ENCODE measurements at places on chromosomes 13 and 19. TPM values are rescaled to one million over a fixed set of nuclear protein-coding genes. Genes with fewer than 3 reads are reported as not detected.
A peak's percentile ranks its signal among the peaks of the same experiment; 100 is the strongest.

DNA sequence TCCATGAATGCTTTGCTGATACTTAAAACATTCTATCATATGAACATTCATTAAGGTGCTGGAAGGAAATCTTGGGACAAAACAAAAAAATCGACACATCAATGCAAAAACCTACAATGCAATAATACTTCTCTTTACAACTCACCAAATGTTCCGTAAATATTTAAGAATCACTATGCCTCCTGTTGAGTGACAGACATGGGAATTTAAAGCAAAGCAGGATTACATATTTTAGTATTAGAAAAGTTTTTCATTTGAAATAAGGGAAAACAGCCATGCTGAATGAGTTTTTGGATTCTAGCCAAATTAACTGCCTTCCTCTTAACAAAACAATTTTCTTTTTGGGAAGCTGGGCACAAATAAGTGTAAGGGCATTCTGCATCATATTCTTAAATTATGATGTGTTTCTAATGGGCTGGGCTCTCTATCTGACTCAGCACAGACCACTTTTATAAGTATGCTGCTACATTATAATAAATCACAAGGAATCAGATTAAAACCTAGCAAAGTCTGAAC lies 93.7 kb downstream of the RBM26 start:
- DNase-seq: no peak

- DNase-seq: no peak
Measured at GRCh38 chr19:10991076-10991475, 30.2 kb downstream of the SMARCA4 start.

DNA sequence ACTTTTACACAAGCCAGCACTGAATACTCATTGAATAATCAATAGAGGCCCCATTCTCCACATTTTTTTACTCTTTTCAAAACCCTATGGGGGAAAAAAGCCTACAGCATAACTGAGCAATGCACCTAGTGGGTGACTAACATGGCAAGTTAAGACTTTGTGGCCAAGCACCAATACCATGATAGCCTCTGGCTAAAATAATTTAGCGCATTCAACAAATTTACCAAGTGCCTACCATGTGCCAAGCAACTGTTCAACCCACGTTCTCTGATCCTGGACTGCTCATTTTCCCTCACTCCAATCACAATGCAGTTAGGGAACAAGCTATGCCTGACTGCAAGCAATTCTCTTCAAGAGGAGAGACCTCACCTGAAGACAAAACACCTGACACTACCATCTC lies 3.0 kb downstream of the ANKRD10 start:
- DNase-seq: no peak

DNA sequence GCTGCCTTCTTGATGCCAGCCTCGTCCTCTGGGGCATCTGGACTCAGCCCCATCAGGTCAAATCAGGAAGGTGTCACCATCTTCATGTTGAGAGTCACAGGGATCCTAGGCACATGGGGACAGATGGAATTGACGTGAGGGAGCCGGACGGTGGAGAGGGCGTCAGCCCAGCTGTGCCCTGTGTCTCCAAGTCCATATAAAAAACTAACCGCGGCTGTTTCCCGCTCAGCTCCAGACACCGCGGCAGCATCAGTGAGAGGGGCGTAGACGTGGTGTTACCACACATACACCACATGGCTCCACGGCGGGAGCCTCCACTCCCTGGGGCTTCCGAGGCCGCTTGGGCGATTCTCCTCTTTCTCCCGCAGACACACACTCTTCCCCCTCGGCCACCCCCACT lies 5.6 kb upstream of the PRR36 start:
- DNase-seq: no peak

GRCh38 chr13:37621811-37622361 lies 23.3 kb upstream of the POSTN start:
- DNase-seq: no peak

GRCh38 chr13:64845110-64845509 lies 2385.0 kb downstream of the PCDH9 start:
- no peak for DNase-seq

GRCh38 chr19:709196-709964 lies 645 bp downstream of the PALM start:
- no peak for DNase-seq

DNA sequence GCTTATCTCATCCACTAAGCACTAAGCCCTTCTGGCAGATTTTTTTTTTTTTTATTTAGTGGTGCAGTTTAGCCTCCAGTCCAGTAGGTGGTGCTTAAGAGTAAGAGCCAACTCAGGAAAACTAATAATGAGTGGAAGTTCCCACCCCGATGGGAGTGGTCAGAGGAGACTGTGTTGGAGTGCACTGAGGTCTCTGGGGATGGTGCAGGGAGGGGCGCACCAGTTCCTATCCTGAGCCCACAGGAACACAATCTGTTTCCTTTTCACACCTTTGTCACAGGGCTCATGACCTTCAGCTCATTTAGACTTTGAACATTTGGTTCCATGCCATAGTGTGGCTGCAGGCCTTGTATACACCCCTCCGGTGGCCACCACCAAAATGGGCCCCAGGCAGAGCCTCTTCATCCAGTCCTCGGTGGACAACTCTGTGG lies 367.4 kb downstream of the SPRY2 start:
- no peak for DNase-seq

DNA sequence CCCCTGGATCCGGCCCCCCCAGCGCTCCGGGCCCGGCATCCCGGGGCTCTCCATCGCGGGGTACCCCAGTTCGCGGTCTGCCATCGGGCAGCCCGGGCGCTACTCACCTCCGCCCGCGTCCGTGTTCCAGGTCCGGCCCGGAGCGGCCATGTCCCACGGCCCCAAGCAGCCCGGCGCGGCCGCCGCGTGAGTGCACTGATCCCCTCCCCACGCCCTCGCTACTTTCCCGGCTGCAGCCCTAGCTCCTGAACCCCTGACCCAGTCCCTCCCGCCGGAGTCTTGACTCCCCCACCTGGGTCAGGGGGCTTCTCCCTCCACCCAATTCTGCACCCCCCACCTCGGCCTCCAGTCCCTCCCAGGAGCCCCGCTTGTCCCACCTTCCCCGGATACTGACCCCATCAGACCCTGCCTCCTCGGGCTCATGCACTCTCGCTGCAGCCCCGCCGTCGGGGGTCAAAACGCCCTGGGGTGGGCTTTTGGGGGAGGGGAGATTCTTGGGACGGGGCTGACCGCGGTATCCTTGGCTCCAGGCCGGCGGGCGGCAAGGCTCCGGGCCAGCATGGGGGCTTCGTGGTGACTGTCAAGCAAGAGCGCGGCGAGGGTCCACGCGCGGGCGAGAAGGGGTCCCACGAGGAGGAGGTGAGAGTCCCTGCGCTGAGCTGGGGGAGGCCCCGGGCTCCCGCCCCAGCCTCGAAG lies 566 bp downstream of the HMG20B start:
- DNase-seq: peak; percentile 74

DNA sequence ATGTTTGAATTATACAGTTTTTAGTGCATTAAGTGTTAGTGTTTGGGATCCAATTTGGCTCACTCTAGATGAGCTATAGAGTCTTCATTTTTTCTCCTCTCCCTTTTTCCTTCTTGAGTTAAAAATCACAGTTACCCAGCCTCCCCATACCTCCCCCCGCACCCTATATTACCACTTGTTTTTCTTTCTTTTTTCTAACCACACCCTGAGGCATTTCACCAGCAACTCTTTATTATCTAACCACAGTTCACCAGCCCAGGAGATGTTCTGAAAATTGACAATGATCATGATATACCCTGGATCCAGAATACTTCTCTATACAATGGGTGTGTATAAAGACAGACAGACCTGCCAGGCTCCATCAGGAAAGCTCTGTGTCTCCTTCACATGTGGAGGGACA lies 86.5 kb upstream of the UBL3 start:
- DNase-seq: no peak

GRCh38 chr13:114204894-114205293 lies 25.8 kb downstream of the CFAP97D2 start:
- DNase-seq: no peak

- DNase-seq: no peak
Measured at GRCh38 chr19:38152461-38153379, 71.3 kb downstream of the DPF1 start.

- no peak for DNase-seq
Measured at GRCh38 chr19:57648331-57649003, 15.5 kb downstream of the ZNF211 start.

GRCh38 chr13:102814025-102814607 lies 15.2 kb downstream of the BIVM start:
- DNase-seq: no peak

DNA sequence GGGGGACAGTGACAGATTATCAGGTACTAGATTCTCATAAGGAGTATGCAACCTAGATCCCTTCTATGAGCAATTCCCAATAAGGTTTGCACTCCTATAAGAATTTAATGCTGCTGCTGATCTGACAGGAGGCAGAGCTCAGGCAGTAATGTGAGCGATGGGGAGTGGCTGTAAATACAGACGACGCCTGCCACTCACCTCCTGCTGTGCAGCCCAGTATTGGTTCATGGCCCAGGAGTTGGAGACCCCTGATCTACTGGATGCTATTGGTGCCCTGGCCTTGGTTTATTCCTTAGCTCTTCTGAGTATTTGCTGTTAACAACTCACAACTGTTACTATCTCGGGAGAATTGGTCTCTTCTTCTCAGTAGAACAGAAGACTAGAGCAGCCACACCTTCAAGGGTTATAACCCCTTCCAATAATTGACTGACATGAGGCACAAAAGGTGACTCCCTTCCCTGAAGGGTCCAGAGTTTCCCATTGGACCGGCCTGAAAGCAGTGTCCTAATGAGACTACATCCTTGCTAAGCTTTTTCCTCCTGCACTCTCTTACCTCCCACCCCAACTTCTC lies 35.0 kb upstream of the RBM26 start:
- no peak for DNase-seq

The ZNF223 gene
- 3.8 TPM for total RNA-seq

The KCTD15 gene
- total RNA-seq: 98.4 TPM

The PLPPR3 gene
- not detected for total RNA-seq

The MARK4 gene
- 12.7 TPM for total RNA-seq

The CBLC gene
- not detected for total RNA-seq

The CYP2F1 gene
- not detected for total RNA-seq

The CD209 gene
- 5.4 TPM for total RNA-seq
